GM12865 (cell line): ENCODE measurements at places on chromosomes 2 and 18.

GRCh38 chr2:237451643-237452469, 35.2 kb upstream of the MLPH start:
- no peak for DNase-seq

GRCh38 chr2:236731767-236732580, 162.3 kb downstream of the ACKR3 start:
- no peak for DNase-seq

- DNase-seq = no peak
Observed at GRCh38 chr2:159982270-159982669, 80.1 kb downstream of the PLA2R1 start.

GRCh38 chr2:20215183-20216040, 9.5 kb downstream of the SDC1 start:
- no peak for DNase-seq

GRCh38 chr2:150168595-150169236, 318.8 kb downstream of the RND3 start:
- no peak for DNase-seq

DNA sequence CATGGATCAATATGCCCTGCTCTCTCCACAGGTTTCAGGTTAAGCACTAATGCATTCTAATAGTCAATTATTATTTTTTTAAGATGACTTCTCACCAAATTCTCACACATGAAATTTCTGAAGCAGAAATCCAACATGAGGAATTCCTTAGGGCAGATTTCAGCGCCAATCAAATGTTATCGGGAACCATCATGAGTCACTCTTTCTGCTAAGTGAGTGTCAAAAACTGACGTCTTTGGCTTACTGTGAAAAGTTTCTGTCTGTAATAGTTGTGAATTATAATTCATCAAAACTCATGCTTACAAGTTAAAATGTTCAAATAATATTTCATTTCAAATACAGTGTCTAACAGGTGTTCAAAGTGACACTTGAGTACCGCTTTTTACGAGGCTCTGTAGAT, 1038.6 kb downstream of the SOCS6 start:
- DNase-seq = no peak
